ENCODE measurements at places on chromosomes 7 and 10. TPM values are rescaled to one million over a fixed set of nuclear protein-coding genes. Genes with fewer than 3 reads are reported as not detected.

The SLIT1 gene
- total RNA-seq, result 0.09 TPM

- no peak for DNase-seq
These were observed 8.1 kb downstream of the ADAP1 start for GRCh38 chr7:946256-946996.

GRCh38 chr10:100723770-100724530 lies 21.4 kb upstream of the PAX2 start:
- no peak for DNase-seq

The DKK1 gene
- 123 TPM for total RNA-seq

The CLCN1 gene
- total RNA-seq, result 0.16 TPM

DNA sequence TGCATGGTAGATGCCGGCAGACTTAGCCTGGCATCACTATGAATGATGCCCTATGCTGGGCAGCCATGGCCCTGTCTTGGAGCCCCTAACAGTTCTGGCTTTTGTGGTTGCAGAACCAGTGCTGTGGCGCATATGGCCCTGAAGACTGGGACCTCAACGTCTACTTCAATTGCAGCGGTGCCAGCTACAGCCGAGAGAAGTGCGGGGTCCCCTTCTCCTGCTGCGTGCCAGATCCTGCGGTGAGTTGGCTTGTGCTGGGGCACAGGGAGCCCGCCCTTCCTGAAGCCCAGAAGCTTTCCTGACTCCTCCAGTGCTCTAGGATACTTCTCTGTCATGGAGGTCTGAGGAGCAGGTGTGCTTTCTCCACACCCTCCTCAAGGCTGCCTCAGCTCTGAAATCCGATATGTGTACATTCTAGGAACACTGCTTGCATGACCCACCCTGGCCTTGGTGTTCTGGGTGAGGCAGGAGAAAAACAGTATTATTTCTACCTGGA lies 25.6 kb upstream of the SH2D4B start:
- DNase-seq, result no peak

The PNLIPRP2 gene
- not detected for total RNA-seq

DNA sequence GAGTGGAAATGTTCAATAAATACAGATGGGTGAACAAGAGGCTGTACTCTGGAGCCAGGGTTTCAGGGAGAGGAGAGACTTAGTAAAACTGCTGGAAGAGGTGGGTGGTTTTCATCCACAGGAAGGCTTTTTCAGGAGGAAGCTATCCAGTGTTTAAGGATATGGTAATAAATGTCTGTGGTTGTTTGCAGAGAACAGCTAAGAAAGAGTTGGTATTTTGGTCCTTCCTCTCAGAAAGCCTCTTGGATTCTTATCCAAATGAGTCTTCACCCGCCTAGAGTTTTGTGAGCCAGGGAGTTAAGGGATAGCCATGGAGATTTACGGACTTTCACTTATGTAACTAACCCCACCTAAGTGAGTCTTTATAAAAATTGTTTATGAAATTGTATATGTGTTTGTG lies 95.7 kb downstream of the GNAI1 start:
- no peak for DNase-seq

The ATG9B gene
- 0.98 TPM for total RNA-seq

- DNase-seq, result peak; percentile 4
These were observed 1017.6 kb downstream of the SORCS3 start for GRCh38 chr10:105658696-105659095.

The PTN gene
- 12.8 TPM for total RNA-seq

The INHBA gene
- 20.0 TPM for total RNA-seq

- no peak for DNase-seq
These were observed 46.1 kb upstream of the SLF2 start for GRCh38 chr10:100866575-100867098.

DNA sequence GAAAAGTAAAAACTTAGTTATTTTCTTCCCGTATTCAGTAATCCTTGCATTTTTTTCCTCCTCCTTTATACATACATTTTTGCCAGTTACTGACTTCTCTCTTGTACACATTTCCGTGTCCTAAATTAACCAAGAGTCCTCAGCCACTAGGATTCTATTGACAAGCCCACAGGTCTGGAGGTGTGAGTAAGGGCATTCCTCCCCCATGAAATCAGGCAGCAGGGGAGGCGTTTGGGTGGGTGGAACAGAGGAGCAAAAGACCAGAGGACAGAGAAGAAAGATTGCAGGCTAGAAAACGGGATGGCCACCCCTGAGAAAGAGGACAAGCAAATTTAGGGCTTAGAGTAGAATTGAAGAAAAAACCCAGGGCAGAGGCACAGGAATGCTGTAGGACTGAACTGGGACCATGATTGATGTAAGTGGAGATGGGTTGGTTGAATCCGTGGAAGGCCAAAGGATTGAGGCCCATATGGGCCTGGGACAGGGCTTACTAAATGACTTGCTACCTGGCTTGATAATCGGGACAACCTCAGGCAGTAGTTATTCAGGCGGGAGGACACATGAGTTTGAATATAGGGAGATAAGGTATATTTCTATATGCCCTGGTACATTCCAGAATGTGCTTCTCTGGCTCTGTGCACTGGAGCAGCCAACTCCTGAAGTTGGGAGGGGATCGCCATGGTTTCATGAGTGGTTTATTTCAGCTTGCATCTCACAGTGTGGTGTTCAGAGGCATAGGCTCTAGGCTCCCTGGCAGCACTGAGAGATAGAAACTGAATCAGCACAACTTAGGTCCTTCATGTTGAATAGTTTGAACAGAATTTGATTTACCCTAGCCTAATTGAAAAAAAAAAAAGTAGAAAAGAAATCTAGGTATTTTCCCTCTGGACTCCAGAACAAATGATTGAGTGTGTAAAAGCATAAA lies 28.0 kb downstream of the IKZF1 start:
- DNase-seq, result no peak
